ENCODE measurements at places on chromosomes 1 and 21.

GRCh38 chr1:5988596-5989285, 3.5 kb downstream of the NPHP4 start:
- DNase-seq, result no peak

- DNase-seq, result no peak
Measured at GRCh38 chr1:235725434-235725833, 75.8 kb upstream of the GNG4 start.

DNA sequence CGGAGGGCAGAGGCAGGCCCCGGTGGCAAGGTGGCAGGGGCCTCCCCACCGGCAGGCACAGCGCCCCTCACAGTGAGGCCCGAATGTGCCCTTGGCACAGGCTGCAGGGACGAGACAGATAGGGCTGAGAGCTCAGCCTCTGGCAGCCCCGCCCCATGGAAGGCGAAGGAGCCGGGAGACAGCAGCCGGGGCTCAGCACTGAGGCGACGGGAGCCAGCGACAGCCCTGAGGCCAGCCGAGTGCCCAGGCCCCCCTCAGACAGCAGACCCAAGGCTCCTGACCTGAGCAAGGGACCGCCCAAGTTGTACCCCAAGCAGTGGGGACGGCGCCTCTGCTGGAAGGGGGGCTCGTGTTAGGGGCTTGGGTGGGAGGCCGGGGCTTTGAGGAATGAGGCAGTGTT, 43.1 kb downstream of the ARHGEF16 start:
- DNase-seq, result no peak

DNA sequence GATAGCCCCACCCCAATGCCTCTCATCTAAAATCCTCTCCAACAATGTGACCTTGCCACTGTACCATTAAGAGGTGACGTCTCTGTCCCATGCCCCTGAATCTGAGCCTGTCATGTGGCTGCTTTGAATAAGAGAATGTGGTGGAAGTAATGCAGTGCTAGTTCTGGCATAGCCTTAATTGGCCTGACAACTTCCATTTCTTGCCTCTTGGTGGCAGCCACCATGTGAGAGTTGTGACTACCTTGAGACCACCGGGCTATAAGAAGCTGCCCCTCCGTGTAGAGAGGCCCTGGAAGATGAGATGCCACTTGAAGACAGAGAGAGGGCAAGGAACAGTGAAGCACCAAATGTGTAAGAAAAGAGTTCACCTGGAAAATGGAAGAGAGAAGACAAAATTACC, 95.4 kb downstream of the POFUT2 start:
- no peak for DNase-seq

DNA sequence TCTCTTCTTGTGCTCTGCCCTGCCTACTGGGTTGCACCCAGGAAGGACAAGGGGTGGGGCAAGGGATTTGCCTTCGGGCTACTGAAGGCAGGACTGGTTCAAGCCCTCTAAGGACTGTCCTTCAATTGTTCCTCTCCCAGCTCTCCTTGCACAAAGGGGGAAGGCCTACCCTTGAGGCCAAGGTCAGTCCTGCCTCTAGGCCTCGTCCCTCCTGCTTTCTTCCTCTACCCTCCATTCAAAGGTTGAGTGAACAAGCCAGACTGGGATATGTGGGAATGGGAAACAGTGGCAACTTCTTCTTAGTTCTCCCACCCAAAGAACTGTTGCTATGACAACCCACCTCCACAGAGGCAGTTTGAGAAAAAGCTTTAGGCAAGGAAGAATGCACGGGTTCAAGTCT, 2.7 kb downstream of the LURAP1 start:
- DNase-seq, result no peak

DNA sequence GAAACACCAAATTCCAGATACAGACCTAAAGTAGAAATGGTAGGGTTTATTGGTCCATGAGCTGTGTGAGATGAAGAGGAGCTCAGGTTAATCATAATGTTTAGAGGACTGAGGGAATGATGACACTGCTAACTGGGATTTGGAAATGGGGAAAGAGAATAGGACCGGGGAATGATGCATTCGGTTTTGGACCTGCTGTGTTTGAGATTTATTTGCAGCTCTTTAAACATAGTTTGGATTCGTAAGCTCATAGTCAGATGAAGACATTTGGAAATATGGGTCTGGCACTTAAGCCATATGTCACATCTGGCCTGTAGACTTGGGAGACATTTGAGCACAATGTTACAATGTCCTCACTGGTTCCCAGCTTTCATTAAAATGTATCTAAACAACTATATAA, 127.9 kb upstream of the DUSP10 start:
- no peak for DNase-seq
